Natural killer cell treated with Interleukin-12 subunit alpha and Interleukin-12 subunit beta and Interleukin-15 and Interleukin-18, amount 100 ng/mL, for 72 hours (primary cell): ENCODE measurements at places on chromosomes 7 and 10. TPM values are rescaled to one million over a fixed set of nuclear protein-coding genes. Genes with fewer than 3 reads are reported as not detected.
A peak's percentile ranks its signal among the peaks of the same experiment; 100 is the strongest.

The PNLIPRP1 gene
- total RNA-seq, result not detected

- no peak for DNase-seq
- no peak overlapping the region for H3K4me3 ChIP-seq
- H3K36me3 ChIP-seq, result no peaks in the 10 kb centered on the region
- peaks cover 7% of the 10 kb centered on the region for H3K27me3 ChIP-seq
- H3K4me1 ChIP-seq, result no peaks in the 10 kb centered on the region
- no peak overlapping the region for H3K27ac ChIP-seq
Observed at GRCh38 chr10:29820890-29821461, 186.2 kb upstream of the SVIL start.

The FAM25C gene
- not detected for total RNA-seq

DNA sequence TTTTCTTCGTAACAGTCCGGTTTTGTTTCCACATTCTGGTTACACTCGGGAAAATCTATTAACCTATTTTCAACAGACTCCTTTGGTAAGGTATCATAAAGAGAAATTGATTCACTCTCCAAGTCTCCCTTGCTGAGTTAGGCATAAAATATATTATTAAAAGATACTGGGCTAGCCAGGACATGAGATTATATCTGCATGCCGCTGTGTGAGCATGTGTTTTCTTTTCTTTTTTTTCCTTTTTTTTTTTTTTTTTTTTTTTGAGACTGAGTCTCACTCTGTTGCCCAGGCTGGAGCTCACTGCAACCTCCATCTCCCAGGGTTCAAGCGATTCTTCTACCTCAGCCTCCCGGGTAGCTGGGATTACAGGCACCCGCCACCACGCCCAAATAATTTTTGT lies 23.0 kb upstream of the SFMBT2 start:
- H3K4me3 ChIP-seq, result no peak overlapping the region
- H3K27me3 ChIP-seq, result peaks cover 7% of the 10 kb centered on the region
- DNase-seq, result no peak

DNA sequence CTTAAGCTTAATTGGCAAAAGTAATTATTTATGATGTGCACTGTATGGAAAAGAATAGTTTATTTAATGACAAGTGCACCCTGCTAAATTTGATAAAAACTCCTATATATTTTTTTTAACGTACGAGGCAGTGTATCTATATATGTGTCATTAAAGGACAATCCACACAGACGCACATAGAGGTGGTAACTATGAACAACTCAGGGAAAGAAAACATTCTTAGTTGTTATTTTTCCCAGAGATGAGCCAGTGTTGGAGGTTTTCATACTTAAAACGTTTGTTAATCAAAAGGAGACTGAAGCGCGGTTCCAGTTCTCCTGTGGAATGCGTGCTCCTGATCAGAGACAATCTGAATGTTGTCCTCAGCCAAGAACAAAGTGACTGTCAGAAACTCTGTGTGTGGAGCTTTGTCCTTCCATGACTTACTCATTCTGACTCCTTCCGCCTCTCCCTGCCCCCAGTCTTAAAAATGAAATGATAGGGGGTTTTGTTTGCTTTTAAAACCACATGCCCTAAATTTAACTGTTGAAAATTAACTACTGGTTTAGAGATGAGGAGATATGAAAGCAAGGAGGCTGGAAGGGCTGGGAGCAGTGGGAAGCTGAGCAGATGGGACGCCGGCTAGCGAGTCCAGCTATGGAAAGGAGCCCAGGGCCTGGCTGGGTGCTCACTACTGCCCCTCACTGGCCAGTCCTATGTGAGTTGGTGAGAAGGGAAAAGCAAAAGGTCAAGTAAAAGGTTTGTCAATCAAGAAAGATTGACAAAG lies 99.6 kb downstream of the SVIL start:
- no peak overlapping the region for H3K27ac ChIP-seq
- H3K4me1 ChIP-seq, result peaks cover 12% of the 10 kb centered on the region
- H3K36me3 ChIP-seq, result no peaks in the 10 kb centered on the region
- DNase-seq, result no peak

The STEAP1 gene
- total RNA-seq, result 37.2 TPM

The ZNF248 gene
- 10.2 TPM for total RNA-seq

The BHLHA15 gene
- total RNA-seq, result 2.4 TPM

- H3K27ac ChIP-seq, result no peak overlapping the region
- H3K36me3 ChIP-seq, result peaks cover 17% of the 10 kb centered on the region
- peaks cover 2% of the 10 kb centered on the region for H3K4me1 ChIP-seq
- DNase-seq, result no peak
Observed at GRCh38 chr7:24843821-24844434, 86.7 kb upstream of the GSDME start.

DNA sequence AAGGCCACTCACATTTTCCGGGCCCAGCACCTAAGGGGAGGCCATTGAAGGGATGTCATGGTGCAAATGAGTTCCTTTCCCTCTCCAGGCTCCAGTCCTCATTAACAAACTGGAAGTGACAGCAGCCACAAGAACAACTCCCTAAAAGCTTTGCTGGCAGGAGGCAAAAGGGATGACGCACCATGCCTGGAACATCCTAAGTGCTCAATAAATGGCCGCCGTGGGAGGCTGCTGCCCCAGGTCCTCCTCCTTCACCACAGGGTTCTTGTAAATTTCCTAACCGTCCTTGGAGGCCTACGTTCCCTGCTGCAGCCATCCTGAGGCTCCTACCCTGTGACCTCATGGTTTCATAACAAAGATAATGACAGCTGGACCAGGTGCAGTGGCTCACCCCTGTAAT lies 41.3 kb upstream of the CAMK1D start:
- no peak for DNase-seq
- no peaks in the 10 kb centered on the region for H3K4me1 ChIP-seq
- H3K36me3 ChIP-seq, result no peaks in the 10 kb centered on the region
- H3K4me3 ChIP-seq, result no peak overlapping the region

DNA sequence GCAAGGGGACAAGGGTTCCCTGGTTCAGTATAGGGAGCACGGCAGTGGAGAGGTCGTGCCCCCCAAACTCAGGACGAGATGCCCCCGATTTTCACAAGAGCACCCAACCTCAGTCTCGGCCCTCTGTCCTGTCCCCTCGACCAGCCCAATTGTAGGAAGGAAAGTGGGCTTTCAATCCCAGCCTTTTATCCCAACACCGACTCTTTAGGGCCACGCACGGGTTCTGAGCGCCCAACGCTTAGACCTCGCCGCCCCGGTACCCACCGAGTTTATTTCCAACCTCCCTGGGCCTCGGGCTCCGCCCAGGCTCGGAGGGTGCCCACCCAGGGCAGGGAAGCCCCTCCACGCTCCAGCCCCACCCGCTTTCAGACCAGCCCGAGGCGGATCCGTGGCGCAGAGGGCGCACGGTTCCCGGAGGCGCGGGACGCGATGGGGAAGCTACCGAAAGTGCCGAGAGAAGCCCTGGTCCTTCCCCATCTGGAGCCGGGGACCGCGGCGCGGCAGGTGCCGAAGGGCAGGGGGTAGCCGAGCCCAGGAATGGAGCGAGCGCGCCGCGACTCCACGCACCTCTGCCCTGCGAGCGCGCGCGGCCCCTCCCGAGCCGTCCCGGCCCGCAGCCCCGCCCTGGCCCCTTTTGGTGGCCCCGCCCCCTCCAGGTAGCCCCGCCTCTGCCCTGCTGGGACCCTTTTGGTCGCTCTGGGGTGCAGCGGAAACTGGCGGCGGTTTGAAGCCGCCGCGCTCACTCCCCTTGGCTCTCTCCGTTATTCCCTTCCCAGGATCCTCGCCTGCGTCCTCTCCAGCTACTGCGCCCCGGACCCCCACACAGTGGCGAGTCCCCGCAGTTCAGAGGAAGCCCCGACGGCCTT lies 20.4 kb downstream of the GRID2IP start:
- H3K27ac ChIP-seq, result no peak overlapping the region
- H3K36me3 ChIP-seq, result no peaks in the 10 kb centered on the region
- peaks cover 26% of the 10 kb centered on the region for H3K27me3 ChIP-seq
- DNase-seq, result no peak
- H3K4me3 ChIP-seq, result peak overlapping the region; percentile 54

- H3K27me3 ChIP-seq, result no peaks in the 10 kb centered on the region
- no peak for DNase-seq
- H3K36me3 ChIP-seq, result peaks cover 11% of the 10 kb centered on the region
- no peak overlapping the region for H3K27ac ChIP-seq
- H3K4me1 ChIP-seq, result peaks cover 12% of the 10 kb centered on the region
Observed at GRCh38 chr10:49446031-49446430, 50.1 kb upstream of the DRGX start.

- peaks cover 19% of the 10 kb centered on the region for H3K27me3 ChIP-seq
- H3K36me3 ChIP-seq, result no peaks in the 10 kb centered on the region
- H3K4me1 ChIP-seq, result peaks cover 6% of the 10 kb centered on the region
- no peak for DNase-seq
- no peak overlapping the region for H3K27ac ChIP-seq
Observed at GRCh38 chr10:15320522-15321203, 50.4 kb downstream of the FAM171A1 start.

DNA sequence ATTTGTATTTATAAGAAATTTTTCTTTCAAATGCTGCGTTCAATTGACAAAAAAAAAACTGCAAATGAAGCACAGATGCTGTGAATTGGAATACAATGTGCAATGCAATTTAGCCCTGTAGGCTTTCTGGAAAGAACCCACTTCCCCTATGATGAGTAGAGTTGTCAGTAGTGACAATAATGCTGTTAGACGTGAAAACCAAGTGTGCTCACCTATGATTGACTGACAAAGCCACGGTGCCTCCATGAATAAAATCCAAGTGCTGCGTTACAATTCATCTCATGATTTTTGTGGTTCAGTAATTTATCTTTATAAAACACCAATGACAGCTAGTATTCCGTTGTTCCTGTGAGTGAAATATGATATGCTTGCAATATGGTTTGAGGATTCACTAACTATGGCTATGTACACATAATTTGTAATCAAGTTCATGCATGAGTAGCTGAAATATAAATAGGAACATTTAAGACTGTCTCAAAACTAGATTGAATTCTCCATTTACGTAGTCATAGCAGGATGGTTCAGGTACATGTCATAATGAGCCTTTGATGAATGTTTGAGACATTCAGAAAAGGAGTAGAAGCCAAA lies 1160.3 kb downstream of the CNTNAP2 start:
- H3K36me3 ChIP-seq, result peaks cover 5% of the 10 kb centered on the region
- H3K27me3 ChIP-seq, result no peaks in the 10 kb centered on the region
- no peaks in the 10 kb centered on the region for H3K4me1 ChIP-seq
- H3K27ac ChIP-seq, result no peak overlapping the region
- no peak overlapping the region for H3K4me3 ChIP-seq

- no peak overlapping the region for H3K27ac ChIP-seq
- H3K4me1 ChIP-seq, result no peaks in the 10 kb centered on the region
- H3K36me3 ChIP-seq, result no peaks in the 10 kb centered on the region
- H3K27me3 ChIP-seq, result no peaks in the 10 kb centered on the region
- no peak overlapping the region for H3K4me3 ChIP-seq
- DNase-seq, result no peak
Observed at GRCh38 chr7:30652698-30653641, 29.3 kb downstream of the CRHR2 start.

DNA sequence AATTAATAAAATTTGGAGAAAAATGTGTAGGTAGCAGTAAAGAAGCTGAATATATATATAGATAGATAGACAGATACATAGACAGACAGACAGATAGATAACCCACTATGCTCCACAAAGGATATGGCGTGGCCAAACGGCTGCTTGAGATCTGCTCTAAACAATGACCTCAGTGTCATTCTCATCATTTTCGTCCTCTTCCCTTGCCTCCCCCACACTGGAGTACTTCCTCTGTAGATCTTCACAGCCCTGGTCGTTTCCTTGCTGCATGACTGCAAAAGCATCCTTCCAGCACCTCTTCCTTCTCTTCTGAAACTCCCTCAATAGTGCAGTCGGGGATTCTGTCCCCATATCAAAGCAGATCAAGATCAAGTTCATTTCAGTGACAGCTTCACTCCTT lies 35.6 kb upstream of the ATP6V0A4 start:
- peaks cover 6% of the 10 kb centered on the region for H3K4me1 ChIP-seq
- H3K27ac ChIP-seq, result no peak overlapping the region
- no peak for DNase-seq
- H3K4me3 ChIP-seq, result peak overlapping the region; percentile 6
- H3K36me3 ChIP-seq, result no peaks in the 10 kb centered on the region

DNA sequence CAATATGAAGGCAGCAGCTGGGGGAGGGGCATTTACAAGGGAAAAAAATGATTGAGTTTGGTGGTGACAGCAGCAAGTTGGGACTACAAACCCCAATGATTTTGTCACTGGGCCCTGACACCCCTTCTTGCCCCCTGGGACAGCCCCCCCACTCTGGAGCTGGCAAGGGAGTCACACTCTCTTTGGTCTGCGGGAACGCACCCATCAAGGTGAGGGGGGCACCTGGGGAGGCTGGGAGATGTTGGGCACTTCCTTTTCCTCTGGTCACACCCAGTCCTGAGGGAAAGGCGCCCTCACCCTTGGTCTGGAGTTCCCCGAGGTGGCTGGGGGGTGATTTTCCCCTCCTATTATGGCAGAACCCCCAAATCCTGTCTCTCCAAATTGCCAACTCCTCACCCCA lies 24.4 kb downstream of the EPHB4 start:
- H3K27ac ChIP-seq, result no peak overlapping the region
- H3K4me1 ChIP-seq, result peaks cover 10% of the 10 kb centered on the region
- H3K36me3 ChIP-seq, result no peaks in the 10 kb centered on the region
- peaks cover 9% of the 10 kb centered on the region for H3K27me3 ChIP-seq
- no peak overlapping the region for H3K4me3 ChIP-seq
- DNase-seq, result no peak

GRCh38 chr7:107262857-107263256 lies 94.1 kb downstream of the HBP1 start:
- no peak overlapping the region for H3K4me3 ChIP-seq
- no peak overlapping the region for H3K27ac ChIP-seq
- H3K27me3 ChIP-seq, result no peaks in the 10 kb centered on the region
- no peaks in the 10 kb centered on the region for H3K36me3 ChIP-seq
- no peak for DNase-seq
- H3K4me1 ChIP-seq, result no peaks in the 10 kb centered on the region

The C7orf57 gene
- 0.57 TPM for total RNA-seq

GRCh38 chr10:69228151-69228550 lies 8.0 kb downstream of the HKDC1 start:
- H3K36me3 ChIP-seq, result no peaks in the 10 kb centered on the region
- H3K4me3 ChIP-seq, result peak overlapping the region; percentile 70
- peak; percentile 22 for DNase-seq

DNA sequence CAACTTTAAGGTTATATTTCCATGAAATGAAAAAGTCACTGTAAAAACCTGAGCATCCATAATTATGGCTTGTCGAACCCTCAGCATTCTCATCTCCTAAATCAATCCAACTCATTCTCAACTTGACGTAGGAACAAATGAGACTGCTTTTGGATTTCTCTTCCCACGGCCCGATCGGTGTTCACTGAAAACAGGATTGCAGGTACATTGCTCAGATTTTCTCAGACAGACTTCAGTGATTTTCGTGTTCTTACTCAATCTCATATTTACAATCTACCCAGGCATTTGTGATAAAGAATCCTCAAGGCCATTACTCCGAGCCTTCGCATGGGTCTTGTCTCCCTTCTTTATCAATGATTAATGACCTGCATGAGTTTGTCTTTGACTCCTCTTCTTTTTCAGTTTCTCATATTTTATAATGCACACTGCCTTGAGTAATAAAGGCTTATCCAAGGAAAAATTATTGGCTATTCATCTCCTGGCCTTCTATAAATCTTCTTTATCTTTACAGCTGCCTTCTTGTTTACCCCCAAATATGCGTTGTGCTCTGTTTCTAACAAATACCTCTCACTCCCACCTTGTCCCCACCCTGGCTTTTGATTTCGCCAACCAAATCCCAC lies 90.4 kb upstream of the MYO3A start:
- DNase-seq, result no peak
- H3K27me3 ChIP-seq, result peaks cover 4% of the 10 kb centered on the region
- no peaks in the 10 kb centered on the region for H3K36me3 ChIP-seq
- H3K4me3 ChIP-seq, result no peak overlapping the region

- DNase-seq, result no peak
- H3K4me1 ChIP-seq, result no peaks in the 10 kb centered on the region
- H3K27me3 ChIP-seq, result no peaks in the 10 kb centered on the region
- no peaks in the 10 kb centered on the region for H3K36me3 ChIP-seq
- no peak overlapping the region for H3K27ac ChIP-seq
Observed at GRCh38 chr10:124886195-124886594, 55.7 kb upstream of the ZRANB1 start.
